ENCODE measurements at places on chromosomes 16 and 17. TPM values are rescaled to one million over a fixed set of nuclear protein-coding genes. Genes with fewer than 3 reads are reported as not detected.

The CMTM2 gene
- total RNA-seq, result 2.1 TPM

The ZNF785 gene
- total RNA-seq, result 33.5 TPM

The FBXW10B gene
- 0.44 TPM for total RNA-seq

The ASGR2 gene
- total RNA-seq, result 0.41 TPM

The CCL14 gene
- total RNA-seq, result not detected

The GPRC5C gene
- 24.7 TPM for total RNA-seq

The NPB gene
- 0.56 TPM for total RNA-seq

The TBC1D3H gene
- total RNA-seq, result not detected

The KCNJ18 gene
- not detected for total RNA-seq

The UTS2R gene
- total RNA-seq, result not detected

The TMC5 gene
- total RNA-seq, result 0.69 TPM

The SLC5A11 gene
- not detected for total RNA-seq

The FXR2 gene
- 37.9 TPM for total RNA-seq

All from endothelial cell (in vitro differentiated cells).